Urinary bladder (tissue), 4 donors: ENCODE measurements at places on chromosomes 2 and 18.

- no peak for DNase-seq
These were observed 1.2 kb upstream of the ASB1 start for GRCh38 chr2:238425505-238425978.

- no peak for DNase-seq
These were observed 38.1 kb downstream of the SMAD4 start for GRCh38 chr18:51068105-51068504.

GRCh38 chr2:135124924-135125886, 73.1 kb downstream of the RAB3GAP1 start:
- DNase-seq = no peak

DNA sequence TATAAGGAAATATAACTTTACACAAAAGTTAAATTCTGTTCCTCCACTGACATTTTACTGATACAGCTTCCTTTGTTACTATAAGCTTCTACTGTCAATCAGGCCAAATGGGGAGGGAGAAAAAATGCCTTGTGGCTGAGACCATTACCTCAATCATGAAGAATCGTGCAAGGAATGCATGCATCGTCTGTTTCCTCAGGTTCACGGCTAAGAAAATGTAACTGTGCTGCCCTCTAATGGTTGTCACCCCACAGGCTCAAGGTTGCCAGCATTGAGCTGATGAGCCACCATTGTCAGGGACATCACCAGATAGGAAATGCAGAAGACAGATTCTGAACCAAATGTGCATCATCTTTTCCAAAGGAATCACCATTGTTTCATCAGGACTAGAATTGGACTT, 426.9 kb downstream of the CDH2 start:
- DNase-seq = no peak

DNA sequence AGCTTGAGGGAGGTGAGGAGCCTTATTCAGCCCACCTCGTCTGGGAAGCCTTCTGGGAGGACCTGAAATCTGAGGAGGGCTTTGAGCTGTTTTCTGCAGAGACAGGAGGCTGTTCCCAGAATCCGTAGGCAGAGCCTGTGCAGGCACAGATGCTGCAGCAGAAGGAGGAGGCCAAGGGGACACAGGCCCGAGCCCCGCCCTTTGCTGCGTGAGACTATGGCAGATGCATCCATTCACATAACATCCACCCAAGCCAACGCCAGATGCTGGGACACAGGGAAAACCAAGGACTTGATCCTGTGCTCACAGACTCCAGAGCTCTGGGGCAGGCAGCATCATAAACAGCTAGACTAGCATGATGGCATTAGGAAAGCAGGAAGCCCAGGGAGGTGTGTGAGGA, 98.2 kb downstream of the KCNF1 start:
- no peak for DNase-seq

DNA sequence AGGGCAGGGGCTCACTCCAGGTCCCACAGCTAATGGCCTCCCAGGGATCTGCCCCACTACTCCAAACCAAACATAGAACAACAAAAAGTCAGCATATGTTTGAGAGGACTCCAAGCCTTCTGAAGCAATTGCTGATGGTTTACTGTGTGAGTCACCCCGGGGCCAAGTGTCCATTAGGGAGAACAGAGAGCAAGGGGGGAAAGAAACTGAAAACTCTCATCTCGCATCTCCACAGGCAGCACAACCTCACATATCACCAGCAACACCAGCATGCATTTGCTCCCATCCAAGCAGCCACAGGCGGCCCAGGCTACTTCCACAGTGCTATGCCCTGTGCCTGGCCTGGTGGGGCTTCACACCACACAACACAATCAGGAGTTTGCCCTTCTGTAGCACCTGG, 39.1 kb downstream of the CYRIA start:
- DNase-seq = no peak

GRCh38 chr2:221001381-221001801, 570.7 kb downstream of the EPHA4 start:
- peak; percentile 72 for DNase-seq

- DNase-seq = no peak
These were observed 855.1 kb upstream of the ACVR2A start for GRCh38 chr2:146989741-146990140.

DNA sequence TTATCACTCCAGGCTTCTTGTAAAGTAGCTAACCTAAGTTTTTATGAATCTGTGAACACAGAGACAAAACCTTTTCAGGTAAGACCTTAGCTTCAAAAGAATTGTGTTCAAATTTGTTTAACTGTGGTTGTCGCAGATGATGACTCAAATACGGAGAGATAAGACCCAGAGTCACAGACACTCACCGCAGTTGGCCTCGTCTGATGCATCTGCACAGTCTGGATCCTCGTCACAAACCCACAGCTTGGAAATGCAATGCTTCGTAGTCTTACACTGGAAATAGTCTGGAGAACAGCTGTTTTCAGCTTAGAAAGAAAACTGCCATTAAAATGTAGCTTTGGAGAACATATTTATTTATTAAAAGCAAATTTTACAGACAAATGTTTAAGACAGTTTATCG, 1662.1 kb upstream of the NXPH2 start:
- DNase-seq = no peak

DNA sequence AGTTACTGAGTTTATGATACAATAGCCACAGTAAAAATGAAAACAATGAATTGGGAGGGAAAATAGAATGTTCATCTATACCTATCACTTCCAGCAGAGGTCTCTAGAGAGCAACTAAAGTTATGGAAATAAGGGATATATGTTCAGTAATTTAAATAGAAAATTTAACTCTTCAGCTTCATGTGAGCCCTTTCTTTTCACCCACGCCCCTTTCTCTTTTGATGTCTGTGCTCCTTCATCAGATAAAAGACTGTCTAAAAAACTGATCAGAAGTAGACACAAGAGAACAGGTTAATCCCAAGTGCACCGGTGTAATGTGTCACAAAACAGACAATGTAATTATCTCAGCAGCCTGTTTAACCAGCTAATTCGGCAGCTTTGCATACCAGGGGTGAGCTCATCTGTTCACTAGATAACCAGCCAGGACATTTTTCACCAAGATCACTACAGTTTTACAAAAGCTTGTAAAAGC, 238.5 kb upstream of the ERBB4 start:
- DNase-seq = peak; percentile 26

DNA sequence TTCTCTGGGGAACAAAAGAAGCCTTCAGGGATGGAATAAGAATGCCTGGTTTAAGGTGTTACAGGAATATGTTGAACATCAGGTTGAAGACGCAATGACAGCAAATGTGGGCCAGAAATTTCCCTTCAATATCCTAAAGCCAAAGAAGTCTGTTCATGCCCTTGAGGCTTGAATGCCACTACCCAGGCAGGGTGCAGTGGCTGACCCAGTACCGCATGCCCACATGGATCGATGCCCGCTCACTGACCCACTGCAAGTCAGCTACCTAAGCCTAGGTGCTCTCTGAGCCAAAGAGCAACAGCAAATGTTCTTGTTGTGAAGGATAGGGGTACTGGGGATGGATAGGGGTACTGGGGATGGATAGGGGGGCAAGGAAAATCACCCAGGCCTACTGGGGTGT, 58.2 kb downstream of the GNAL start:
- DNase-seq = no peak

DNA sequence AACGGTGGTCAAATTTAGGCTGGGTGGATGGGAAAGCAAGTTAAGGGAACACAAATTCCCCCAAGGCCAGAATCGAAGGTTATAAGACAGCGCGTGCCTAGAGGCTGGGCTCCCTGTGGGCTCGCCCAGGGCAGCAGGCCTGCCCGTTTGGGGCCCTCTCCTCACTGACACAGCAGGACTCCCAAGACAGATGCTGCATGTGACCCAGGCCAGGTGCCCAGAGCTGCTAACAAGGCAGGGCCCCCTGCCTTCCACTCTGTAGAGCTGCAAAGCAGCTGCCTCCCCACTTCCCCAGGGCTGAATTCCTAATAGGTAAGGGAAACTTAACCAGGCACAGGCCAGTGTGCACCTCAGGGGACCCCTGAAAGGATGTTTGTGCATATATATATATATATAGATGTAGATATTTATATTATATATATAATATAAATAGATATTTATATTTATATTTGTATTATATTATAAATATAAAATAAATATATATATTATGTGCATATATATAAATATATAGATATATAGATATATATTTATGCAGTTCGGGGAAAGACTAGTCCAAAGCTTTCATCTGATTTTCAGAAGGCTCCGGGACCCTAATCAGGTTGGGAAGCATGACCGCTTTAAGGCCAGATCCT, 43.7 kb downstream of the TMEM37 start:
- no peak for DNase-seq

DNA sequence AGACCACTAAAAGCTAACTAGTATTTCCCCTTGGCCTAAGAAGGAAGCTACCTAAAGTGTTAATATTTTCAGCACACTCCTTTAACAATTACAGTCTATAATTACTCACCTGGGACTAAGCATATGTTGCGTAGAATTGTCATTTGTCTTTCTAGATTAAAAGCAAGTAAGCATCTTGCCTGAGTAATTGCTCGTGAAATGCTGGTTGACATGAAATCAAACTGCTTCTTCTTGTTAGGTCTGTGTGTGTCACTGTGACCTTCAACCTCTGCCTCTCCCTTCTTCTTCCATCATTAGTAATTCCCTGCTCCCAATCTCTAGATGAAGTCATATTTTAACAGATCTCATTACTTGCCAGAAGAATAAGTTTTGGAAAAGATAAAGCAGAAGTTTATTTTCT, 212.2 kb downstream of the XIRP2 start:
- DNase-seq = no peak

DNA sequence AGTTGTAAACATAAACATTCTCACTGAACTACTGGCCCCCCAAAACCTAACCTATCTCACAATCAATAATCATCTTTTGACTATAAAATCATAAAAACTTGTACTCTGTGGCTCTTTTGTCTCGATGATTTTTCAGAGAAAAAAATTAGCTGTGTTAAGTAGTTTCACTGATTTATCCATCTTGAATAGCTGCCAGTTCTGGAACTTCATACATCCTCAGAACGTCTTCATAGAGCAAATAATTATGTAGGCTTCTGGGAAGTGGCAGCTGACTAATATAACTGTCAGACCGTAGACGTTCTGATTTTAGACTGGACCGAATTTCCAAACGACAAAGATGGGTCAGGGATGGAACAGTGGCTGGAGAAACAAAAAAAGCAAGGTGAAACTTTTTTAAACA, 97.3 kb upstream of the CHAC2 start:
- DNase-seq = no peak

DNA sequence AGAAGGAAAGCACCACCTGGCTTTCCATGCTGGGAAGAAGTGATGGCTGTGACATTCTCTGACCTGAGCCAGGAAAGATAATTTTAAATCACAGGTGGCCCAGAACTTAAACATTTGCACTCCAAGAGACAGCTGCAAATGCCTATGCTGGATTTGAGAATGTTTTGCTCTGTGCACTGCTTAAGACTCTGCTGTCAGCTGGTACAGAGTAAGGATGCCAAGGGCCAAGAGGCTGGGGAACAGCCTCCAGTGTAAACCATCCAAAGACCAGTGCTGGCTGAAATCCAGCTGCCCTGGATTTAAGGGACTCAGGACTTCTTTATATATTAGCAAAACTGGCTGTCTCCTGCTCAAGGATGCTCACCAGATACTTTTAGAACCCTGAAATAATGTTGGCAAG, 3.9 kb downstream of the HOXD8 start:
- DNase-seq = no peak

GRCh38 chr2:151729415-151729811, 4.9 kb downstream of the NEB start:
- DNase-seq = no peak

- DNase-seq = no peak
These were observed 290.6 kb downstream of the NYAP2 start for GRCh38 chr2:225690153-225690552.

- no peak for DNase-seq
These were observed 103.2 kb downstream of the PTGR3 start for GRCh38 chr18:75105551-75106254.

- DNase-seq = no peak
These were observed 38.7 kb downstream of the PKDCC start for GRCh38 chr2:42086500-42086953.

- DNase-seq = no peak
These were observed 259.6 kb upstream of the THUMPD2 start for GRCh38 chr2:40038646-40039045.
